ENCODE measurements at places on chromosomes 16 and 17.

DNA sequence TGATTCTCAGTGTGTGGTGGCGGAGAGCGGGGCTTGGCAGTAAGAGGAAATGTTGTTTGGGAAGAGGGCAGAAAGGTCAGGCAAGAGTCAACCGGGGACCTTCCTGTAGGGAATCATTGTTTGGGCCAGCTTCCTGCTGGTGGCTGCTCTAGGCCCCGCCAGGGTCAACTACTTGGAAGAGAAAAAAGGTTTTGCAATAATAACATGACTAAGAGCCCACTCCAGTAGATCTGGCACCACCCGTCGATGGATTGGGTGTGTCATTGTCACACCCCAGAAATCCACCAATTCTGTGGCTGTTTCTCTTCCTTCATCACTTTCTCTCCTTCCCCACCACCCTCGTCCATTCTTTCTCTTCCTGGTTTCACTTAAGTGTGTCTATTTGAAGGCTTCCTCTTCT, 4.2 kb upstream of the KRT24 start:
- no peak for DNase-seq

- DNase-seq, result no peak
Measured at GRCh38 chr16:16924613-16925012, 545.7 kb downstream of the NPIPA7 start.

DNA sequence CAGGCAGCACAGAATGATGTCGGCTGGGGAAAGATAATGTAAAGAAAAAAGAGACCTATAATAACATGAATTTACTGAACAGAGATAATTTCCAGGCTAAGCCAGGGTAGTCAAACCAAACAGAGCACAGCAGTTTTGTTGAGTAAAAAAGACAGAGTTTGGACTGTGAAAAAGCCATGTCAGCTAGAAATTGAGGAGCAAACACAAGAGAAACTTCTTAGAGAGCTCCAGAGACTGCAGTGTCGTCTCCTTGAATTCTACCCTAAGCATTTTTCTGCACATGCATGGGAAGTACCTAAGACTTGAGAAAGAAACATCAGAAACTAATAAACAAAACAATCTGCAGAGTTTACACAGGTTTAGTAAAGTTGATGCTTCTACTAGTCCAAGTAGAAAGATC, 1098.8 kb upstream of the CDH8 start:
- DNase-seq, result no peak

- DNase-seq, result no peak
Measured at GRCh38 chr17:73050797-73051196, 41.7 kb downstream of the SLC39A11 start.

- no peak for DNase-seq
Measured at GRCh38 chr16:88914750-88915368, 48.4 kb upstream of the PABPN1L start.

GRCh38 chr16:72511171-72511570, 339.2 kb upstream of the PMFBP1 start:
- no peak for DNase-seq

DNA sequence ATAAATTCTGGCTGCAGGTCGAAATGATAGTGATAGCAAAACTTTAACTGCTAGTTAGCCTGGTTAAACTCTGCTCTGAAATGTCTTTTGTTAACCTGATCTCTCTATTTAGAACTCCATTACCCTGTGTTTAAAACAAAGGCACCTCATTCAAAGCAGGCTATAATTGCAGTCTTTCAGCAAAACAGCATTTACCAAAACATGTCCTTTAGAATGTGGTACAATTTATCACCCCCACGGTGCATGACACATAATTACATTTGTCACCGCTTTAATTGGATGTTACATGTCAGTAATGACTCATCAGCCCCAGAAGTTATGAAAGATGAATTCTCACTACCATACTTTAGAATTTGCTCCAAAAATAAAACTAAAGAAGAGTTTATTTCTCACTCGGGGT, 295.4 kb downstream of the TOX3 start:
- no peak for DNase-seq

DNA sequence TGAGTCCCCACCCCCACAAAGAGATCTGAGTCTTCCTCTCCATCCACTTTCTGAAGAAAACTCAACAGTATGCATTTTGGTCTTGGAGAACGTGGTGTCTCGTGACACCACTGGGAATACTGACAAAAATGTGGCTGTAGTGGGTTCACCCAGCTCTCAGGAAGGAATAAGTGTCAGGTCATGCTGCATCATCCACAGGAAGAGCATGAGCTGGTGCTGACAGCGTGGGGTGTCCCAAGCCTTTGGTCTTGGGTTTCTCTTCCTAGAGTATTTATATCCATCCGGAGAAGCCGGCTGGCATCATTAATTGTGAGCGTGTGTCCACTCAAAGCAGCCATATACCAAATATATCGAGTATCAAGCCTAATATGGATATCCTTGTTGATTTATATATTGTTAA, 55.9 kb downstream of the C17orf67 start:
- DNase-seq, result no peak

- no peak for DNase-seq
Measured at GRCh38 chr16:64184156-64184555, 937.7 kb downstream of the CDH11 start.

- DNase-seq, result no peak
Measured at GRCh38 chr16:73725156-73725555, 571.5 kb upstream of the PSMD7 start.

DNA sequence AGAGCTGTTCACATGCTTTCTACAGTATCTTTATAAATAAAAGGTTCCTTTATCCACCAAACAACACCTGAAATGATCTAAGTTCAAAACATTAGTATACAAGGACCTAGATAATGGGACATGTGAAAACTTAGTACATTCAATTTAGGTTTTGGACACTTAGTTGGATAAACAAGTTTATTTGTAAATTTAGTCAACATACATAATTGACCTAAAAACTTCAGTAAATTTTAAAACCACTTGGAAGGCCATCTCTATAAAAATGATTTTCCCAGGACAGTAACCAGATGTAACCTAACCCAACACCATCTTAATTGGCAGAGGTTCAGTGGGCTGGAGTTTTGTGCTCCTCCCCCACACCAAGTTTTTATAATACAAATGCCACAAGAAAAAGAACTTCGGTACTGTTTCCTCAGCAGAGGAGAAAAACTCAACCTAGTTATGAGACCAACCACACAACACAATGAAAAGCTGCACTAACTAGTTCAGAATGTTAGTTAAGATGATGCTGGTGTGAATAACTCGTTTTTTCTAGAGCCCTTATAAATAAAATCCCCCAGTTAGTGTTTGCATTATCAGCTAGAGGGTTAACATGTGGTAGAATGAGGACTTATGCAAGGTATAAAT, 7.2 kb upstream of the UNK start:
- DNase-seq, result no peak

GRCh38 chr17:79010304-79010646, 711 bp upstream of the CANT1 start:
- DNase-seq, result no peak

- no peak for DNase-seq
Measured at GRCh38 chr17:31535581-31535981, 144.1 kb downstream of the RAB11FIP4 start.

DNA sequence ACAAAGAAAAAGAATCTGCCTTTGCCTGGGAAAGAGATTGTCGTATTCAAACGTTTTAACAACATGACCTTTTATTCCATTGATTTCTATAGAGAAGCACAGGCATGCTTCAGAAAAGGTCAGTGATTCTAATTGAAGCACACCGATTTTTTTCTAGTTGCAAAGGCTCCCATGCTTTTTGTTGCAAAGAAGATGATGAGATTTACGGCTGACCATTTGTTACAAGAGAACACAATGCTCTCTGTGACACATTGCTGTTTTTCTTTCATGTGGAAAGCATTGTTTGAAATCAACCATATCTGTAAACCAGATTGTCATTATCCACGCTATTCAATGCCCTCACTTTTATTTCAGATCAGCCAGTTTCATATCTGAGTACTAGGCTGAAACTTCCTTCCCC, 99.8 kb downstream of the NLK start:
- DNase-seq, result no peak

- no peak for DNase-seq
Measured at GRCh38 chr16:65961476-65962143, 404.9 kb upstream of the CDH5 start.

GRCh38 chr16:75616521-75617010, 6.5 kb downstream of the ADAT1 start:
- no peak for DNase-seq

GRCh38 chr16:75559564-75560372, 3.7 kb upstream of the TMEM231 start:
- no peak for DNase-seq

- no peak for DNase-seq
Measured at GRCh38 chr17:39529455-39529854, 68.2 kb downstream of the CDK12 start.

- DNase-seq, result no peak
Measured at GRCh38 chr16:87531418-87531817, 38.6 kb upstream of the ZCCHC14 start.

DNA sequence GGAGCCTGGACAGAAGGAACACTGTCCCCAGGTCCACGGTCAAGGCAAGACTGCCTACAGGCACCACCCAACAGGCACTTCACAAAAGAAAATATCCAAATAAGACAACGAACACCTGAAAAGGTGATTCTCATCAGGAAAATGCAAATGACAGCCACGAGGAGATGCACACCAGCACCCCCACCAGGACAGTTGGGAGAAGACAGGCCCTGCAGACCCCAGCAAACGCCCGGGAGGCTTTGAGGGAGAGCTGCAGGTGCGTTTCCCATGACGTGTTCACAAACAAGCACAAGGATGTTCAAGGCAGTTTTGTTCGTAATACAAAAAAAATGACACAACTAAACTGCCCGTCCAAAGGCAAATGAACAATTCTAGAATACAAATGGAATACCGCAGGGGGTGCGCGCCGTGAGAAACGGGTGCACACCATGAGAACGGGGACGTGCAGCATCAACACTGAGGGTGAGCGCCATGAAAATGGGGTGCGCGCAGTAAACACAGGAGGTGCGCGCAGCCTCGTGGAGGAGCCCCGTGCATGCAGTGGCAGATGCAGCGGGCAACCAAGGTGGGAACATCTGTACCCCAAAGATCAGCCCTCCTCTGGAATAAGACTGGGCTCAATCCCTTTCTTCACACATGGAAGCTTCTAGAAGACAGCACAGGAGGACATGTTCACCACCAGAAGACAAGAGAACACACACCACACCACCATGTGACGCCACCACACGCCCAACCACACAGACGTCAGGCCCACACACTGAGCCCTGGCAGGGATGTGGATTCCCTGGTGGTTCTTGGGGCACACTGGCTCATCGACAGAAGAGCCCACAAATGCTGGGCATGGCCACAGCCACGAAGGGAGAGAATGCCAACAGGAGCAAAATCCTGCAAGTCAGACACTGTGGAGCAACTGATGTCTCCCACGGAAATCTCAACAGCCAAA, 91.2 kb downstream of the ZNF778 start:
- DNase-seq, result no peak

DNA sequence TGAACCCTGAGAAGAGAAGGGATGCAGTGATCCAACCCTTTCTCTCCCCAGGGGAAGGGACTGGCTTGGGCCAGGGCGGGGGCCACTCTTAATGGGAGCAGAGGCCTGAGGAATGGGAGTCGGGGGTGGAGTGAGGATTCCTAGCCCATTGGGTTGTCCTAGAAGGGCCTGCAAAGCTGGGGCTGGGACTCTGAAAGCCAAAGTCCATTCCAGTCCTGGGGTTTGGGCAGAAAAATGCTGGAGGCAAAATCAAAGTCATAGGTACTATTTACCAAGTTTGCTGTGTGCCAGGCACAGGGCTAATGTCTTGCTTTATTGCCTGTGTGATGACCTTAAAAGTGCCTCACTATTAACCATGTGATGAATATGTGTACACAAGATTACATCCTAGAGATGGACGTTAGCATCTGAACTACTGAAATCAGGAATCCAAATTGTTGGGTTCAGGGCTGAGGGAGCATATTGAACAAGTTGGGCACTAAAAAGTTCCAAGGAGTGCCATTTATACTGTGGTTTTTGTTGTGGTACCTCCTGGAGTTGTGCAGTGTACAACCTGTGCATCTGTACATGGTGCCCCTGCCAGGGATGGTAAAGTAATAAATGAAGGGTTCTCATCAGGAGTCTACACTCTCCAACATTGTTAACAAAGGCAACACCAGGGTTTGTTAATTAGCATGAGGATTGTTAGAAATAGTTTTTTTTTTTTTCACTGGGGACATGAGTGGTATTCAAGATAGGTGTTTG, 84.4 kb upstream of the NKD1 start:
- DNase-seq, result no peak

DNA sequence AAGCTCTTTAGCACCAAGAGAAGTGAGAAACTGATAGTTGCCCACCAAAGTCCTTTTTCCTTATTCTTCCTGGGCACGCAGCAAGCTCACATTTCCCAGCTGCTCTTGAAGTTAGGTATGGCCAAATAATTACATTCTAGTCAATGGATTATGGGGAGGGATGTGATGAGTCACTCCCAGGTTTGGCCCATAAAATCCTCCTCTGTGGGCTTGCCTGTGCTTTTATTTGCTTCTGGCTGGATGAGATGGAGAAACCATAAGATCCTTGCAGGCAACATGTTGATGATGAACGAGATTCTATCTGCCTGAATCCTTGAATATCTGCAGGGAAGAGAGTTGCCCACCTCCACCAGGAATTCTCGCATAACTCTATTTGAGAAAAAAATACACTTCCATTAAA, 568.3 kb upstream of the SALL1 start:
- no peak for DNase-seq

DNA sequence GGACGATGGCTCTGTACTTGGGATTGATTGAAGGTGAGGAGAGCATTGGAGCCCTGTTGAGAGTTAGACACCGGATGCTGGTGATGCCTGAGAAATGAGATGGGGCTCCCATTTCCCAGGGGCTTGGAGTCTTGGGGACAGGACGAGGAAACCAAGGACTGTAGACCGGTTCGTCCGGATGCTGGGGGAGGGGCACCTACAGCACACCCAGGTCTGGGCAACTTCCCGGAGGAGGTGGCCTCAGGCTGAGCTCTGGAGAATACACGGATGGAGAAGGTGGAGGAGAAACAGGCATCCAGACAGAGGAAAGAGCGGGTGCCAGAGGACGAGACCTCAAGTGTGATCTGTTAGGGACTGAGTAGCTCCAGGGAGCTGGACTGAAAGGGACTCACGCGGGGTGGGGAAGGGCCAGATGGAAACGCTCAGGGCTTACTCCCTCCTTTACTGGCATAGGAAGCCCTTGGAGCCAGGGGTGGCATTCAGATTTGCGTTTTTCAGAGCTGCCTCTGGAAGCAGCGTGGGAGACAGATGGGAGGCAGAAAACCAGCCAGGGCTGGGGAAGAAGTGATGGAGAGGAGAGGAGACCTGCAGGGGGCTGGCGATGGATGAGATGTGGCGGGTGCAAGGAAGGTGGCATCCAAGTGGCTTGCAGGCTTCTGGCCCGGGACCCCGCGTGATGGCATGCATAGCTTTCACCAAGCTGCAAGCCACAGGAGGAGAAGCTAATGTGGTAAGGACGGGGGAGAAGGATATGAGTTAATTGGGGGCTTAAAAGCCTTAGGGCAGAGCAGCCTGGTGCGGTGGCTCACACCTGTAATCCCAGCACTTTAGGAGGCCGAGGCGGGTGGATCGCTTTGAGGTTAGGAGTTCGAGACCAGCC, 8.3 kb downstream of the C1QTNF1 start:
- DNase-seq, result no peak

Measured in activated CD4-positive, alpha-beta T cell treated with anti-CD3 and anti-CD28 coated beads for 24 hours (primary cell).